IMR-90 (cell line): ENCODE measurements at places on chromosomes 1 and 21. TPM values are rescaled to one million over a fixed set of nuclear protein-coding genes. Genes with fewer than 3 reads are reported as not detected.
A peak's percentile ranks its signal among the peaks of the same experiment; 100 is the strongest.

The GNAT2 gene
- total RNA-seq, result 0.28 and 0.36 TPM in 2 replicates

The SLC35D1 gene
- total RNA-seq, result 16.3 and 23.1 TPM in 2 replicates

The FNBP1L gene
- 15.2 and 24.4 TPM in 2 replicates for total RNA-seq

The MEF2D gene
- 2.9 and 3.6 TPM in 2 replicates for total RNA-seq

The RYR2 gene
- total RNA-seq, result not detected in 2 replicates

The FAM151A gene
- not detected in 2 replicates for total RNA-seq

The C21orf58 gene
- 2.5 and 2.7 TPM in 2 replicates for total RNA-seq

GRCh38 chr1:234726359-234726943, 116.5 kb upstream of the IRF2BP2 start:
- no peaks in the 10 kb centered on the region for H3K36me3 ChIP-seq
- no peaks in the 10 kb centered on the region for H3K27me3 ChIP-seq
- peaks cover 56% of the 10 kb centered on the region for H3K4me1 ChIP-seq
- H3K27ac ChIP-seq, result peak overlapping the region; percentile 98; the same call in 1 of the 2 replicates
- no peak overlapping the region for H3K4me3 ChIP-seq

DNA sequence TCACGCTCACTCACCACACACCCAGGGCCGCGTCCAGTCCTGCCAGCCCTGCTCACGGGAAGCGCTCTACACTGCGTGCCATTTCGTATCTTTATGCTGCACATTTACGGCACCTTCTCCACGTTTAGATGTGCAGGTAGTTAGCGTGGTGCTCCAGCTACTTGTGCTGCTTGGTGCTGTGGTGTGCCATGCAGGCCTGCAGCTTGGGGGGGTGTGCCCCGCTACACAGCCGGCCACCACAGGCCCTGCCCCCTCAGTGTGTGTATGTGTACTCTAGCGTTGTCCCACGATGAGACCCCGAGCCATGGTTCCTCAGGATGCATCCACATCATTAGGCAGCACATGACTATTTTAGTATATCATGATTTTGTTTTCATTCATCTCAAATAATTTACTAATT, 38.3 kb downstream of the SNAP47 start:
- H3K4me1 ChIP-seq, result peaks cover 13% of the 10 kb centered on the region
- no peak overlapping the region for H3K27ac ChIP-seq
- no peaks in the 10 kb centered on the region for H3K27me3 ChIP-seq
- H3K4me3 ChIP-seq, result no peak overlapping the region

DNA sequence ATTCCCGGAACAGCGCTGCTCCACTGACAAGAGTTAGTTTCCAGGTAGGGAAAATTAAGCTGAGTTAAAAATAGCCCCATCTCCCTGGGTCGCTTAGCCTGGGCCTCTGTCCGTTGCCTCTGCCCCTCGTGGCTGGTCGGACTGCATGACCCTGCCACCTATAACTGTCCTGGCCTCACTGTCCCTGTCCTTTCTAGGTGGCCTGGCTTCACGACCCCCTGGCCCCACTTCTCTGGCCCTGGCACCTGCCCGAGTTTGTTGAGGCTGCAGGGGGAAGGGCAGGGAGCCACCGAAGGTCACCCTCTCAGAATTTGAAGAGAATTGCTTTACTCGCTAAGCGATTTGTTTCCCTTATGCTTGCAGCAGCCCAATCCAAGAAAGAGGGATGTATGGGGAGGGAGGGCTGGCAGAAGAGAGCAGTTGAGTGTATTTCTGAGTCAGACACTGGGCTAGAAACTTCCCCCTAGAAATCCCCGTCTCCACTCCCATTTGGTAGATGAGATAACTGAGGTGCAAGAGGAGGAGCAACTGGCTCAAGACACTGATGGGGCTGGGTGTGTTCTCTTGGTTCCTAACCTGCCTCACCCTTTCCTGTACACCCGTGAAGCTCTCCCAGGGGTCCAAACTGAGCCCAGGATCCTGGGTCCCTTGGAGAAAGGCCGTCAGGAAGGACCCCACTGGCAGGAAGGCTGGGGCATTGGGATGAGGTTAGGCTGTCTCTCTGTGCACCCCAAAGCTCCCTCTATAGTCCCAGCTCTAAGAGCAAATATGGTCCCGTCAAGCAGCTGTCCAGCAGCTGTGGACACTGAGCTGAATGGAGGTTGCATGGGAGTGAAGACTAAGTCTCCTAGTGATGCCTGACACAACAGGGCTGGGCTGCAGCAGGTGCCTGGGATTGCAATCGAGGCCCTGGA, 2.9 kb upstream of the EDN2 start:
- H3K27ac ChIP-seq, result 0 out of 2 replicates have a peak overlapping the region, but pooled peaks have one; percentile 51
- no peaks in the 10 kb centered on the region for H3K36me3 ChIP-seq
- no peak overlapping the region for H3K4me3 ChIP-seq
- DNase-seq, result peak; percentile 59
- peaks cover 33% of the 10 kb centered on the region for H3K4me1 ChIP-seq

- H3K36me3 ChIP-seq, result peaks cover 5% of the 10 kb centered on the region
- no peak overlapping the region for H3K27ac ChIP-seq
- H3K4me1 ChIP-seq, result peaks cover 29% of the 10 kb centered on the region
- DNase-seq, result no peak
Measured at GRCh38 chr1:26724926-26725325, 29.1 kb downstream of the ARID1A start.

- no peaks in the 10 kb centered on the region for H3K36me3 ChIP-seq
- H3K27ac ChIP-seq, result no peak overlapping the region
- no peaks in the 10 kb centered on the region for H3K27me3 ChIP-seq
- H3K4me3 ChIP-seq, result no peak overlapping the region
- DNase-seq, result no peak
Measured at GRCh38 chr1:159532922-159533321, 2.9 kb downstream of the OR10J5 start.

- no peak overlapping the region for H3K27ac ChIP-seq
- H3K27me3 ChIP-seq, result no peaks in the 10 kb centered on the region
- DNase-seq, result no peak
- peaks cover 14% of the 10 kb centered on the region for H3K4me1 ChIP-seq
- H3K4me3 ChIP-seq, result no peak overlapping the region
Measured at GRCh38 chr1:84363622-84364021, 34.7 kb upstream of the DNASE2B start.

GRCh38 chr1:74333244-74333643, 98.1 kb downstream of the TNNI3K start:
- DNase-seq, result no peak
- H3K27ac ChIP-seq, result no peak overlapping the region
- no peaks in the 10 kb centered on the region for H3K36me3 ChIP-seq
- no peaks in the 10 kb centered on the region for H3K4me1 ChIP-seq
- no peak overlapping the region for H3K4me3 ChIP-seq
- H3K27me3 ChIP-seq, result no peaks in the 10 kb centered on the region

DNA sequence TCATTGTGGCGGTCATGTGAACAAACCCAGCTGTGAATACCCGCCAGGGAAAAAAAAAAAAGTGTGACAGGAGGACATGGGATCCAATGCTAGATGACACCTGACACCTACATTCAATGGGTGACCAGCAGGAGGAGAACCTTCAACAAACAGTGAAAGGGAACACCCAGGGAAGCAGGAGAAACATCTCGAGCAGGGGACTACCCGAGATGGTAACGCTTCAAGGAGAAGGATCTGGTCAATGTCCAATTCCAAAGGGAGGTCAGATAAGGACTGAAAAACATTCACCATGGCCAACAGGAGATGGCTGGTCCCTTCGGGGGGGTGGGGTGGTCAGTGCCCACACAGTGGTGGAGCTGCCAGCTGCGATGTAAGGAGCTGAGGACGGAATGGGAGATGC, 46.3 kb downstream of the PTPN14 start:
- H3K4me1 ChIP-seq, result peaks cover 14% of the 10 kb centered on the region
- no peaks in the 10 kb centered on the region for H3K27me3 ChIP-seq
- no peak overlapping the region for H3K4me3 ChIP-seq
- no peak for DNase-seq
- no peak overlapping the region for H3K27ac ChIP-seq
- H3K36me3 ChIP-seq, result peaks cover 12% of the 10 kb centered on the region

DNA sequence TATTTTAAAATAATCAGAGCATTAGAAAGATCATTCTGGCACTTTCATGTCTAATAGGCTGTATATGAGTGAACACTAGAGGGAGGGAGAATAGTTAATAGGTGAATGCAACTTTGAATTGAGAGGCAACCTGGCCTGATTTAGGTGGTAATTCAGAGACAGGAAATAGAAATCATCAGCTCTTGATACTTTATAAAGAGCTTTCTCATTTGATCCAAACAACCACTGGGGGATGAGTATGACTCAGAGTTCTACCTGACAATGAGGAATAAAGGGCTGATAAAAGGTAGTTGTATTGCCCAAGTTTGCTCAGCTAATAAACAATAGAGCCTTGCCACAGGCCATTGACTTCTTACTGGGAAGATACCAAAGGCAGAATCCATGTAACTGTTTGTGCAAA, 5.2 kb upstream of the FAM89A start:
- H3K36me3 ChIP-seq, result no peaks in the 10 kb centered on the region
- DNase-seq, result no peak
- no peak overlapping the region for H3K4me3 ChIP-seq
- peaks cover 27% of the 10 kb centered on the region for H3K27me3 ChIP-seq
- H3K27ac ChIP-seq, result no peak overlapping the region
- peaks cover 5% of the 10 kb centered on the region; the same call in 1 of the 2 replicates for H3K4me1 ChIP-seq

GRCh38 chr1:16208270-16208987, 4.0 kb downstream of the ARHGEF19 start:
- no peaks in the 10 kb centered on the region; the same call in 1 of the 2 replicates for H3K36me3 ChIP-seq
- peaks cover 9% of the 10 kb centered on the region for H3K4me1 ChIP-seq
- H3K4me3 ChIP-seq, result no peak overlapping the region
- DNase-seq, result peak; percentile 31

- H3K36me3 ChIP-seq, result no peaks in the 10 kb centered on the region
- no peaks in the 10 kb centered on the region for H3K27me3 ChIP-seq
- H3K4me3 ChIP-seq, result no peak within 1 kb of the TSS
- no peak within 1 kb of the TSS for H3K27ac ChIP-seq
- DNase-seq, result peak; percentile 45
Measured at GRCh38 chr1:173050865-173051264, at the start of gene TNFSF18. Gene TNFSF18, minus strand, starts transcription at chr1:173050941. Its CDS starts 45 bp downstream, at chr1:173050896.
